NCI-H82 (cell line): ENCODE measurements at places on chromosomes 3 and 15.

DNA sequence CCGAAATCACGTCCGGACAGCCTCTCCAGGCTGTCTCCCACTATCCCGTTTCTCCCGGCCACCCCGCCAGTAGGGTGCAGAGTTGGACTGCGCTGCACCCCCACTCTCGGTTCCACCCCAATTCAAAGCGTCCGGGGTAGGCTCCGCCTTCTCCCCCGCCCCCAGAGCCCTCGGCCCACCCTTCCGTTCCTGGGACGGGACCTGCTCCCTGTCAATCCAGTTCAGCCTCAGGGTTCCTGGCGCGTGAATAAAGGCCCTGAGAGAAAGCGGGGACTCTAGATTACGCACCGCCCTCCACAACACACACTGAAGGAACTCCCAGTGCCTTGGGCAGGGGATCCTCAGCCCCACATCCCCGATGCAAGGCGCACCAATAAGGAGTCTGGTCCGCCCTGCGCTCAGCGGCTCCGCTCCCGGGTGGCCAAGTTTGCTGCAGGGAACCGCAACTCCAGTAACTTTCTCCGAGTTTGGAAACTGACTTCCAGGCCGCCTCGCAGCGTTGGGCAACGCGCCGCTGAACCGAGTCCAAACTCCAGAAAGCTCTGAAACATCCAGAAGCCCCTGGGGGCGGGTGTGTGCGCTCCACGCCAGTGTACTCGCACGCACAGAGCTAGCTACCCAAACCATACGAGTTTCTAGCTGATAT, 1.9 kb downstream of the ADAMTS9 start:
- peak; percentile 67 for DNase-seq

- peak; percentile 56 for DNase-seq
Measured at GRCh38 chr3:171986176-171986575, 53.2 kb upstream of the FNDC3B start.

DNA sequence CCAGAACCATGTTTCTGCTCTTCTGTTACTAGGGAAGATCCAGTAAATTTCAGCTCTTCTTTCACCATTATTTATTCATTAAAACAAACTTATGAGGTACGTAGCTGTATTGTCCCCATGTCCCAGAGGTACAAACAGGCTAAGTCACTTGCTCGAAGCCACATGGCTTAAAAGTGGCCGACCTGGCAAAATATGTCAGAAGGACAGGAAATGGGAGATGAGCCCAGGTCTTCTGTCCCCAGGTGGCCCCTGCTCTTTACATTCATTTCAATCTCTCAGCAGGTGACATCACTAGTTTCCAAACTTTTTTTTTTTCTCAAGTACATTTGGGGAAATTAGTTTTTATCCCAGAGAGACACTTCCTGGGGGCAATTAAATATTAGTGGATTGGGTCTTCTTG, 34.1 kb upstream of the LPP start:
- DNase-seq, result no peak

DNA sequence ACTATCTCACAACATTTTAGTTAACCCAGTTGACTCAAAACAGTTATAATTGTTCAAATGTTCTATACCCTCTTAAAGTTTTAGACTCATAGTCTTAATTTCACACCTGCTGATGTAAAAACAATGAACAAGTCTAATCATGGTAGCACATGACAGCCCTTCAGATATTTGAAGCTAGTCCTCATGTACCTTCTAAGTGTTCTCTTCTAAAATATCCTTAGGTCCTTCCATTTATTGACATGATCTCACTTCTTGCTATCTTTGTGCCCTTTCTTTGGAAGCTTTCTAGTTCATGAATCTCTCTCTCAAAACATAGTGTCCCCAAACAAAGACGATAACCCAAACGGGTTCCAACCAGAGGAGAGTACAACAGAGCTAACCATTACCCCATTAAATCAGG, 363.1 kb downstream of the MECOM start:
- DNase-seq, result no peak

DNA sequence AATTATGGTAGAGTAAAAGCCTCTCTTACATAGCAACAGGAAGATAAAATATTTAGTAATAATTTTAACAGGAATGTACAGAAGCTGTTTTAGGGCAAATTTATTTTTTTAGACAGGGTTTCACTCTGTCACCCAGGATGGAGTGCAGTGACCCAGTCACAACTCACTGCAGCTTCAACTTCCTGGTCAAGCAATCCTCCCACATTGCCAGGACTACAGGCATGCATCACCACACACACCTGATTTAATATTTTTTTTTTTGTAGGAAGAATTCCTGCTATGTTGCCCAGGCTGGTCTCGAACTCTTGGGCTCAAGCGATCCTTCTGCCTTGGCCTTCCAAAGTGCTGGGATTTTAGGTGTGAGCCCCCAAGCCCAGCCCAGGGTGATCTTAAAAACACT, 61.1 kb downstream of the PCCB start:
- DNase-seq, result no peak

GRCh38 chr3:61221759-61222362, 29.4 kb downstream of the FHIT start:
- no peak for DNase-seq

DNA sequence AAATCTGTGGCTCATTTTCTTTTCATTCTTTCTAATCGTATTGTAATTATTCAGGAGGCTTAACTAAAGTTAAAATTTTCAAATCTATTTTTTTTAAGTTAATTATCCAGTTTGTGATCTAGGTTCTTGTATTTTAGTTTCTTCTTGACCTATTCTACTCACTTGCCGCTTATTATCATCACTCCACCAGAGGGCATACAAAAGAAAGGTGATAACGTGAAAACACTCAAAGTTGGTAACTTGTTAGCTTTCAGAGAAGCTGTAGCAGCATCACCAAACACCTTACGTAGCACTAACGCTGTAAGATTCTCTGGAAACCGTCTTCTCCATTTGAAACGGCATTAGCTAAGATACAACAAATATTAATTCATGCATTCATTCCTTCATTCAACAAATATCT, 4.8 kb downstream of the GNB4 start:
- DNase-seq, result peak; percentile 47

GRCh38 chr3:159249472-159250174, 447.8 kb downstream of the MFSD1 start:
- no peak for DNase-seq

DNA sequence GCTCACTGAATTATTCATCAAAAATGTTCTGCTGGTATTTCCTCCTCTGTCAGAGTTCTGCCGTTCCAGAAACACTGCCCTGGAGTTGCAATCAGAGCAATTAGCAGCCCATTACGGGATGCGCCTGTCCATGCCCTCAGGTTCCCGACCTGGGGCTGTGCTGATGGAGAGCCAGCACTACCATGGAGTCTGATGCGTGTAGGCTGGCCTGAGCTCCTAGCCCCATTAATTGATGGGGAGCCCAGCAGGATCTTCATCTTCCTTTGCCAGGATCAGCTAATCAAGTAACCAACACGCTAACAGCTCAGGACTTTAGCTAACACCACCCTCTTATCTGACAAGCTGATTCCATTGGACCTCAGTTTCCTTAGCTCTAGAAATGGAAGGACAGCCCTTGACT, 164.2 kb downstream of the ABHD5 start:
- DNase-seq, result no peak

DNA sequence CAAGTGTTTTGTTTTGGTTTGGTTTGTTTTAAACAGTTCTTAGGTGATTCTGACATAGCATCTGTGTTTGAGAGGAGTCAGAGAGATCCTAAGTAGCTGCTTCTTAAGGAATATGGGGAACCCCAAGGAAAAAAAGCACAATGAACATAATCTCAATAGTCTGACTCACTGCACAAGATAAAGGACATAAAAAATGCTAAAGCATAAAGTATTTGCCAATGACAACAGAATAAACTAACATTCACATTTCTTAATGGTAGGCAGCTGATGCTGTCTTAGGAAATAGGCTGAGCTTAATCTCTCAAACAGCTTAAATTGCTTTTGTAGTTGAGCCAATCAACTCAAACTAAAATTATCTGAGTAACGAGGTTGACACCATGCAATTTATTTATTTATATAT, 2.9 kb downstream of the NCEH1 start:
- DNase-seq, result no peak

DNA sequence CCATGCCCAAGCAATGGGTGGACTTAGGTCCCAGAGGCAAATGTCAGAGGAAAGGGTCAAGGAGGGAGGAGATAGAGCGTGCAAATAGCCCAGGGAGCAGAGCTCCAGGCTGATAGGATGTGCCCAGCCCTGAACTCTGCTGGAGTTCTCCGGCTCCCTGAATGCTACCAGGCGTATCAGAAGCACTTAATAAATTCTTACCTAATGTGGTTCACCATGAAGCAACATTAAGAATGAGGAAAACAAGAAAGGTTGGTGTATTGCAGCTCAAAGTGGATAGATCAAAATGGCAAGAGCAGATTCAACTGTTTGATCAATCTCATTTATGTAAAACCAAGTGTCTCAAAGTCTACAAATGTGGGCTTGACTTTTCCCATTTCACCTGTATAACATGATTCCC, 38.3 kb downstream of the PXYLP1 start:
- DNase-seq, result no peak

DNA sequence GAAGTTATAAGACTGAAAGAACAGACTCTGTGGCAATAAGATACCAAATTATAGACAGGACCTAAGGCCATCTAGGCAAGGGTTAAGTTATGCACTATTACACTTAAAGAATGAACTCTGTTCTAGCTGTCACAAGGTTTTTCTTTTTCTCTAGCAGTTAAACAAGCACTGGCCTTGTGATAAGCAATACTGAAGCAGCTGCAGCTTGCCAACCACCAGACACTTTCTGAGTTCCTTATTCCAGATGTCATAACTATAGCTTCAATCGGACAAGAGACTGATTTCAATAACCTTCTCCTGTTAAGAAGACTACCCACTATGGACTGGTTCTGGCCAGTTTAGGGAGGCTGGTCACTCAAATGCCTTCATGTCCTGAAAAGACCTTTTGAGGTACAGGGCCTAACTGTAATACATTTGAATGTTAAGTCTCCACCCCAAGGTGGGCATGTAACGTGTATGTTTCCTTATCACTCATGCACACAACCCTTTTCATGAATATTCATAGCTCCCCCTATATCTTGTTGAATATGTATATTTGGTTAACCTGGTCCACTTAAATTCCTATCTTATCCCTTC, 85.8 kb downstream of the CFAP20DC start:
- no peak for DNase-seq

DNA sequence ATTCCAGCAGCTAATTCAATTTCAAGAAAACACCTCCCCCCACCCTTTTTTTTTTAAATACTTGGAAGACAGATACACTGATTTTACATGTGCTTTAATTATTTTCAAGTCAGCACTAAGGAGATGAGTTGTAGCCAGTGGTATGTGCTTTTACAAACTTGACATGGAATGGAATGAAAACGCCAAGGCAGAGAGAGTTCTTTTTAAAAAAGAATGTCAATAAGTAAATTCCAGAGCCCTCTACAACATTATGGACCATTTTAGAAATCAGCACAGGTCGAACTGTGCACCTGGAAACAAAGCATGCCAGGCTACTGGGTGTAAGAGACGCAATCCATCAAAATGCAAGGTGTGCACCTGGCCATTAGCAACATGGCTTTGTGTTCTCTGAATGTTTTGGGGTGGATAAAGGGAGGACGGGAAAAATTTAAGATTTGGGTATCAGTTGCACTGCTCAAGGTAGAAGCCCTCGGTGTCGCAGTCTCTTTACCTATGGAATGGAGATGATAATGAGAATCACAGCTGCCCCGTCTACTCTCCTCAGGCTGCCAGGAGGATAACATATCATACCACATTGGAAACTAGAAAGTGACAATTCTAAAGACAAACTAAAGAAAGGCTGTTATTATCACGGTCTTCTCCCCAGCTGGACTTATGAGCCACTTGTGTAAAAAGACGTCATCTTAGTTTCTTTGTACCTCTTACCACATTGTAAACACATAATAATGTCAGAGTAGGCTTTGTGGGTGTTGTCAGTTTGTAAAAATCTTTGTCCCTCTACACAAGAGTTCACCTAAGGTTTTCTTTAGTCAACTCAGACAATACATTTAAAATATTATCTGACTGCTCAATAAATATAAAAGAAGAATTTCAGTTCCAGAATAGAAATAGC, 107.4 kb upstream of the PRICKLE2 start:
- no peak for DNase-seq

- peak; percentile 26 for DNase-seq
Measured at GRCh38 chr3:113287111-113287802, 75.9 kb downstream of the BOC start.
